T-helper 17 cell (primary cell): ENCODE measurements at places on chromosomes 3 and 15.

DNA sequence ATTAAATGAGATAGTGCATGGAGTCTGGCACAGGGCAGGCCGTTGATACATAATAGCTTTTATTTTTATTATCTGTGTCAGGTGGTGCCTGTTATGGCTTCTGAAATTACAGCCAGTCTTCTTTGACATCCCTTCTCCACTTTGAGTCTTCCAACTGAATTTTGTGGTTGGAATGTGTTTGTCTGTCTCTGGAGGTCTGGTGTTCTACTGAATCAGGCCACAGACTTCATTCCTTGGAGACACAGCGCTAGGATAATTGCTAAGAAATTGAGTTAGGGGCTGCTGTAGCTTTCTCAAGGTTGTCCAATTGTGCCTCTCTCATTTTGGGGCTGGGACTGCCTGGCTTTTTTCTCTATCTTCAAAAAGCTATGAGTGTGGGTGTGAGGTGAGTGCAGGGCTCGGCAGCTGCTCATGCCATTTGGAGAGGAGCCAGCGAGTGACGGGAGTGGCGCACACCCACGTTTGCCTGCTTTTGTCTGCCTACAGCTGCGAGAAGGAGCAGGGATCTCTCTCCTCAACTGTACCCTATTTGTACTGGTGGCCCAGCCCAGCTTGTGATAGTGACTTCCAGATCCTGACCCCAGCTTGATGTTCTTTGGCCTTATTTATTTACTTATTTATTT is 49.8 kb upstream of the SYN2 start:
- DNase-seq: no peak

- no peak for DNase-seq
Measured at GRCh38 chr3:111668888-111669488, 73.8 kb upstream of the ZBED2 start.

- no peak for DNase-seq
Measured at GRCh38 chr3:31353166-31353565, 179.6 kb upstream of the STT3B start.

GRCh38 chr15:89416339-89417183 is 79.8 kb downstream of the RHCG start:
- peak; percentile 64 for DNase-seq

GRCh38 chr3:180989291-180990163 is at the start of gene DNAJC19:
Gene DNAJC19 (minus strand): TSS chr3:180989736. CDS start chr3:180989602, 134 bp downstream.
- peak; percentile 79 for DNase-seq

GRCh38 chr3:105791131-105791530 is 77.7 kb downstream of the CBLB start:
- no peak for DNase-seq

- DNase-seq: no peak
Measured at GRCh38 chr15:60605879-60606307, 127.0 kb upstream of the ICE2 start.

- DNase-seq: no peak
Measured at GRCh38 chr15:97023488-97023844, 693.0 kb downstream of the NR2F2 start.

- peak; percentile 60 for DNase-seq
Measured at GRCh38 chr3:51974963-51975851, at the start of gene ABHD14A. Gene ABHD14A (plus strand): TSS chr3:51975064. CDS start chr3:51975136, 72 bp downstream.

DNA sequence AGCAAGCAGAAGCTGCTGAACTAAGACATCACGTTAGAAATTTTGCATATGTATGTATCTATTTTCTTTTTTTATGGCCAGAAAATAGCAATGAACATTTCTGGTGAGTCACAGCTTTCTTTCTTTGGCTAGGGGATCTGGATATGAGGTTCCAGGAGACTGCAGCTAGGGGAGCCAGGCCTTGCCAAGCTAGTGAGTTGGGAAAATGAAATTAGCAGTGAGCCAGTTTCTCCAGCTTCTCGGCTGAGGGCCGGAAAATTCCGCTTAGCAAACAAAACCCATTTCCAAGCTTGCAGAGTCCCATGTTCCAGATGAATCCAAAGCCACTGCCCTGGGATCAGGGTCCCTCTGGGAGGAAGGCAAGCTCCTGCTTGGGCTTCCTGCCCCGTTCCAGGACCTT is 137.6 kb downstream of the SRGAP3 start:
- DNase-seq: no peak

DNA sequence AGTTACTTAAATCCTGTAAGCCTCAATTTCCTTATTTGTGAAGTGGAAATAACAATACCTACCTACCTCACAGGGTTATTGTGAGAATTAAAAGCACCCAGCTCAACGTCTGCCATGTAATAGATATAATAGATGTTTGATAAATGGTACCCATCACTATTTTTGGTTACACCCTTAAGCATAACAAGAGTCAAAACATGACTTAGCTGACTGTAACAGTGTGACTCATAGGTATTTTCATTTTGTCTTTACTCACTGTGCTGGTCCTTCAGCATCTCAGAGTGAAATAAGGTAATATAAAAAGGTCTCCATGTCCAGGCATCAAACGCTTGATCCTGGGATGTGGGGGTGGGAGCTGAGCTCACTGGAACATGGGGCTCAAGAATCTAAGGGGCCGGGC is 3.1 kb downstream of the CPLX3 start:
- DNase-seq: no peak

GRCh38 chr3:126734106-126734723 is 30.2 kb downstream of the CHCHD6 start:
- no peak for DNase-seq

DNA sequence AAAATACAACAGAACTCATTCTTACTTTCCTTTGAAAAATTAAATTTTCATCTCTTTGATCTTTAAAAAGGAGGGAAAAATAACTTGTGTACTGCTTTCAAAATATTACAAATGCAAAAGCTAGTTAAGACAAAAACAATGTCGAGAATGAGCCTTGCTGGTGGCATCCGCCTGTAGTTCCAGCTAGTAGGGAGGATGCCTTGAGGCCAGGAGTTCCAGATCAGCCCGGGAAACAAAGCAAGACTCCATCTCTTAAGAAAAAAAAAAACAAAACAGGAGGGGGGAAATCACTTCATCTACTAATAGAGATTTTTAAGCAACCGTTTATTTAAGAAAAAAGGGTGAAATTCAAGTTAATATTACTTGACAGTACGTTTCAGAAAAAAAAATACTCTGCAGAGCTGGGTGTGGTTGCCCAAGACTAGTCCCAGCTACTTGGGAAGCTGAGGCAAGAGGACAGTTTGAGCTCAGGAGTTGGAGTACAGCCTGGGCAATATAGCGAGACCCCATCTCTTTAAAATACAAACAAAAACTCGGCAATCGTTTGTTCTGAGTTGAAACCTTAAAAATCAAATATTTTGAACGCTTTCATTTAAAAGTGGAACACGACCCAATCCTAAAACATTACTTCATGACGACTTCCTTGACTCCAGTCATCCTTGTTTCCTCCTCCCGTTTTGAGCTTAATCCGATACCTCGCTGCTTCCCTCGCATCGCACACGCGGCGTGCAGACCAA is 1.2 kb downstream of the KPNA1 start:
- no peak for DNase-seq

DNA sequence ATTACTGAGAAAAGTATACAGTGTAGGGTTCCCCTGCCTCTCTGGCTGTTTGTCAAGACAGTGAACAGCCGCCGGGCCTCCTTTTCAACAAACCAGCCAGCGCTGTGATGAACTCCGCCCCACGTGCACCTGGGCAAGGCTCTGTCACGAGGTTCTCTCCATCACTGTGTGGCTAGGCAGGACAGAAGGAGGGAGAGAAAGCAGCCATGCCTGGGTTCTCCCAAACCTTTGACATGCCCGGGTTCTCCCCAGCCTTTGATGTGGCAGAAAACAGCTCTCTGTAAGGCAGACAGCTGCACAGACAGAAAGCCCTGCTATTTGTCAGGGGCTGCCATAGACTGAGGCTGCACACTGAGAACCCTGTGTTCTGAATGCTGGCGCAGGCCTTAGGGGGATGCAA is 101.4 kb upstream of the TRPM1 start:
- DNase-seq: no peak

- no peak for DNase-seq
Measured at GRCh38 chr3:106341586-106342162, 472.9 kb upstream of the CBLB start.

- no peak for DNase-seq
Measured at GRCh38 chr3:49158792-49159191, 7.3 kb downstream of the CCDC71 start.

DNA sequence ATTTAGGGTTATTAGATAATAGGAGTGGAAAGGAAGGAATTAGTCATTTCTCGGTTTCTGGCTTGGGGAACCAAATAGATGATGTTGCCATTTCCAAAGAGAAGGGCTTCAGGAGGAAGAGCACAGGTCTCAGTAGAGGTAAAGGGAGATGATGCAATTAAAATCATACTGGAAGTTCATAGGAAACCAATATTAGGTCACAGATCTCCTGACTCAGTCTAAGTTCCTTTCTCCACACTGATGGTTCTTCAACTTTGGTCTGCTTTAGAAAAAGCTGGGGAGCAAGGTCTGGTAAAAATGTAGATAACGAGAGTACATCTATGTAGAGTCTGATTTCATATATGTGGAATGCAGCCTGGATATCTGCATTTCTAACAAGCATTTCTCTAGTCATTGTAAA is 130.9 kb downstream of the POLQ start:
- no peak for DNase-seq

- no peak for DNase-seq
Measured at GRCh38 chr3:171622126-171622525, 161.9 kb upstream of the TNIK start.

- DNase-seq: no peak
Measured at GRCh38 chr3:189890496-189890895, 230.2 kb downstream of the P3H2 start.

- no peak for DNase-seq
Measured at GRCh38 chr15:64246364-64247189, 83.8 kb upstream of the PPIB start.

DNA sequence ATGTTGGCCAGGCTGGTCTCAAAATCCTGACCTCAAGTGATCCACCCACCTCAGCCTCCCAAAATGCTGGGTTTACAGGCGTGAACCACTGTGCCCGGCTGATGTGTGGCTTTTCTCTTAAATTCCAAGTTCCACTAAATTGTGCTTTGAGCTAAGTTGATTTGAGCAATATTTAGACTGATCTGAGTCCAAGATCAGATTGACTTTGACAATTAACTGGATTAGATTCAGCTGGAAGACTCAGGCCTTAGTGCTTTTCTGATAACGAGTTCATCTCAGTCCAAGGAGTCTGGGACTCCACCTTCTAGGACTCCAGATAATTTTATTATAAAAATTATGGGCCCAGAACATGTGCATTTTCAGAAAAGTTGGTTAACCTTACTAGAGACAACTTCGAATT is 94.4 kb upstream of the FAM174B start:
- no peak for DNase-seq

DNA sequence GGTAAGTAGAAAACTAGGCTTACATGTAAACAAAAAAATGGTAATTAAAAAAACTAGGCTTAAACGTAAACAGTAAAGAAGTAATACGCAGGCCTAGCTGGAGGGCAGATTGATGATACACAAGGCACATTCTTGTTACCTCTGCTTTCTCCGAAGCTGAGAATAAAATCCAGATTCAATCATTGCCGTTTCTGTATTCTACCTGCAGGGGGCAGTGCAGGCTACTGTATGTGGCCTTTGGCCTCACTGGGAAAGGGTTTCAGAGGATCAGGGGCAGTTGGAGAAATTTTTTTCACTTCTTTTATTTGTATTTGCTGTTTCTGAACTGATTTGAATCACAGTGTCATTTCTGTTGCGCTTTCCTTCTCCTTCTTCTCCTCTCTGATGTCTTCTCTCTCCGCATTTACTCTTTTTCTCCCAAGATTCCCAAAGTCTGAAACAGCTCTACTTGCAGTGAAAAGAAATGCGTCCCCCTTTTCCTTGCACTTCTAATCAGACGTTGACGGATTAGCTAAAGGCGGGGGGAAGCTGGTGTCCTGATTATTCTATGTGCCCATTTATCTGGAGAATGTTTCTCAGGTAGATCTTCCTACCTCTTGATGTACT is 67.1 kb upstream of the MCTP2 start:
- no peak for DNase-seq

- DNase-seq: no peak
Measured at GRCh38 chr3:162770551-162770950, 1273.9 kb downstream of the OTOL1 start.

DNA sequence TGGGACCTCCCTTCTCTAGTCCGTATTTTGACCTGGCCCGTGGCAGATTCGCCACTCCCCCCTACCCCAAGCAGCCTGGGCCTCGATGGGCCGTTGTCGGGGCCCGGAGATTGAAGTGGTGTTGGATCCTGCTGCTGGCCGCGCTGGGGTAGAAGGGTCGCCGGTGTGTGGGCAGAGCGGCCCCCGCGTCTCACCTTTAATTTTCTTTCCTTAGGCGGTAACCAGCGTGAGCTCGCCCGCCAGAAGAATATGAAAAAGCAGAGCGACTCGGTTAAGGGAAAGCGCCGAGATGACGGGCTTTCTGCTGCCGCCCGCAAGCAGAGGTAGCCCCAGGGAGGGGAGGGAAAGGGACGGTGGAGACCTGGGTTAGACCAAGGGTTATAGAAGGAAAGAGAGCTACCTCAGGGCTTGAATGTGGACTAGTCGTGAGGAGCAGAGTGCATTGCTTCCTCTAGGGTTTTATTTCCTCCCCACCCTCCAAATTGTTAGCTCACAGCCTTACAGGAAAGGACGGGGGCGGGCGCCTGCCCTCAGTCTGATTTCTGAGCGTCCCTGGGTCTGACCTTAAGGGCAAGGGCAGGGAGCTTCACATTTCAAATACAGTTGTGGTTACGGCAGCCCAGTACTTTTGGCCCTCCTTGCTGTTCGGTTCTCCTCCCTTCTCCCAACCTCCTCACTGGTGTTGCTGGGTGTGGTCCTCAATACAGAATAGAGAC is 799 bp downstream of the SERF2 start:
- DNase-seq: no peak

DNA sequence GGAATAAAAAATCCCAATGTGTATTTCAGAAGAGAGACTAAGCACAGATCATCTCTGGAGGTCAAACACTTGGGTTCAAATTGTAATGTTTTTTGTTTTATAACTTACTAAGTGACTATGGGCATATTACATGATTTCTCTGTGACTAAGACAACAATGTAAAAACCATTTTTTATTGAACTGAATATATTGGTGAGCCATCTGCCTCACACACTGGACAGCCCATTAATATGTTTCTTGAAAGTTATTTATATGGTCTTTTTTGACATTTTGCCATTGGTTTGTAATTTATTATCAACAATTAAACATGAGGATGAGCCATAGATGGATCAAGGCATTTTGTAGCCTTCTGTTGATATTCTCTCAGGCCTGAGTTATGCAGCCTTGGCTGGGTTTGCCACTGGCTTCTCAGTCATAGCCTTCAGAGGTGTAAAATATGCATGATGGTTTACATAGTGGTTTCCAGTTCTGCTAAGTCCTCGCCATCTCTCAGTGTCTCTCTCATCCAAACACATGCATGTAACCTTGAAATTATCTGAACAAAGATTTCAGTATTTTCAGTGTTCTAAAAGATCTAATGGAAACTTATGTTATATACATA is 997.2 kb downstream of the DIPK2A start:
- no peak for DNase-seq

GRCh38 chr3:159988617-159989271 is at the start of gene IL12A:
Gene IL12A (plus strand): TSS chr3:159988835.
- DNase-seq: peak; percentile 71

- DNase-seq: no peak
Measured at GRCh38 chr3:8536096-8537056, 34.8 kb downstream of the LMCD1 start.
